ENCODE measurements at places on chromosomes 1 and 21.

- DNase-seq: no peak
Observed at GRCh38 chr1:61162520-61163258, 80.3 kb downstream of the NFIA start.

DNA sequence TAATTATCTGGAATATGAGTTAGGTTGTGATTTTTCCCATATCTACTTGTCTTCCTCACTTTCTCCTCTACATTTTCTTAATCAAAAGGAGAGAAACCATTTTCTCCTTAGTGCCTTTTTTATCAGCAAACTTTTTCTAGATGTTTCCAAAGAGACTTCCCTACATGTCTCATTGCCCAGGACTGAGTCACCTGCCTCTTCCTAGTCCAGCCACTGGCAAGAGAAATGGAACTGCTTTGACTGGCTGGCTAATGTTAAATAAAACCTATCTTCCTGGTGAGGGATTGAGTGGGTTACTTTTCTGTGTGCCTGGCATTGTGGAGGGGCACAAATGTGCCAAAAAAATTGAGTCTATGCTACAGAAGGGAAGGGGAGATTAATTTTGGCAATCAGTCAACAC is 52.1 kb upstream of the CD5L start:
- no peak for DNase-seq

GRCh38 chr1:241985787-241986186 is 13.1 kb downstream of the MAP1LC3C start:
- no peak for DNase-seq

- DNase-seq: no peak
Observed at GRCh38 chr1:225209153-225209552, 218.7 kb downstream of the LBR start.

GRCh38 chr1:201444792-201445191 is 23.3 kb upstream of the TNNI1 start:
- no peak for DNase-seq

DNA sequence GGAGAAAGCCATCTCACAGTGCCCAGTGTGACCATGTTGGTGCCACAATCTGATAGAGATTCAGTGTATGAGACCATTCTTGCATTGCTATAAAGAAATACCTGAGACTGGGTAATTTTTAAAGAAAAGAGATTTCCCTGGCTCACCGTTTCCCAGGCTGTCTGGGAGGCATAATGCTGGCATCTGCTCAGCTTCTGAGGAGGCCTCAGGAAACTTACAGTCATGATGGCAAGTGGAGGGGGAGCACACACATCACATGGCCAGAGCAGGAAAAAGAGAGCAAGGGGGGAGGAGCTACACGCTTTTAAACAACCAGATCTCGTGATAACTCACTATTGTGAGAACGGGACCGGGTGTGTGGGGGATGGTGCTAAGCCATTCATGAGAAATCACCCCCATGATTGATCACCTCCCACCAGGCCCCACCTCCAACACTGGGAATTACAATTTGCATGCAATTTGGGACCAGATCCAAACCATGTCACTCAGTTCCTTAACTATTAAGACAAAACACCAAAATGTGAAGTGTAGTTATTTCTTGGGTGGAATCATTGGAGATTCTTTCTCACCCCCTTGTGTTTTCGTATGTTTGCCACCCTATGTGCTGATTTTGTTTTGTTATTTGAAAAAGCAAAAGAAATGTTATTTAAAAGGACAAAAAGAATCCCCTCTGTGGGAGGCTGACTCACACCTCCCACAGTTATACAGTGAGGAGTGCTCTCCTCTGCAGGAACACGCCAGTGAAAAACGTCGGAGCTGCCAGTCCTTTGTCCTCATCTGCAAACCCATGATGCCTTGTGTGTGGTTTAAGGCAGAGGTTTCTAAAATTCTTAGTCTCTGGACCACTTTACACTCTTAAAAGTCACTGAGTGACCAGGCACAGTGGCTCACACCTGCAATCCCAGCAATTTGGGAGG is 46.9 kb upstream of the IFNLR1 start:
- no peak for DNase-seq

DNA sequence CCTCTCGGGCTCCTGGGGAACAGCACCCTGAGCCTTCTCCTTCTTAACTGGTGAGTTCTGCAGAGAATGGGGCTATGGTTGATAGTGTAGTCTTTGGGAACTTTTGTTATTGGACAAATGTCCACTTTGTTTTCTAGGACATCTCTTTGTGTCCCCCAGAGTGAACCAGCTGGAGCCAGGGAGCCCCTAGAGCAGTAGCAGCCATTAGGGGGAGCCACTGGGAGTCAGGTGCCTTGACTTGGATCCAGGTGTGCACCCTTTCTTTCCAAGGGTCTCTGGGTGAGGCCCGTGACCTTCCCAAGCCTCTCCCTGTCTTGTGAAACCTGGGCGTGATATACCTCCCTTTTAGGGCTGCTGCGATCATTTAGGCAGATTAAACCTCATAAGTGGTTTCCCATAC is 36.9 kb downstream of the ABCG1 start:
- DNase-seq: no peak

DNA sequence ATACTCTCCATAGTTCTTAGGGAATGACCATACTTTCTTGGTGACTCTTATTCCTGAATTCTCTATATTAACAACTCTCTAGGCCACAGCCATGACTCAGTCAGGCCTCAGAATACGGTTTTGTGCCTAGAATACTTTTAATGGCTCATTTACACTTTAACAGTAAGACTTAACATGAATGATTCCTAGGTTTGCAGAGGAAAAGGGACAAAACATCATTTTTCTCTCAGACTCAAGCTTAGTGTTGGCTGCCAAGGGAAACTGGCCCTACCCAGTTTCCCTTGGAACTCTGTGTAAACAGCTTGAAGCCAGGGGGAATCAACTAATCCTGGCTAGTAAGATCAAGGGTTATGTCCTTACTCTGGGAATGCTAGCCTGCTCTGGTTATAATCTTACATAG is 164.9 kb upstream of the PKN2 start:
- DNase-seq: no peak

GRCh38 chr21:44653656-44654575 is 543 bp downstream of the KRTAP12-4 start:
- no peak for DNase-seq

- no peak for DNase-seq
Observed at GRCh38 chr1:228039986-228040385, 33.2 kb downstream of the WNT3A start.

DNA sequence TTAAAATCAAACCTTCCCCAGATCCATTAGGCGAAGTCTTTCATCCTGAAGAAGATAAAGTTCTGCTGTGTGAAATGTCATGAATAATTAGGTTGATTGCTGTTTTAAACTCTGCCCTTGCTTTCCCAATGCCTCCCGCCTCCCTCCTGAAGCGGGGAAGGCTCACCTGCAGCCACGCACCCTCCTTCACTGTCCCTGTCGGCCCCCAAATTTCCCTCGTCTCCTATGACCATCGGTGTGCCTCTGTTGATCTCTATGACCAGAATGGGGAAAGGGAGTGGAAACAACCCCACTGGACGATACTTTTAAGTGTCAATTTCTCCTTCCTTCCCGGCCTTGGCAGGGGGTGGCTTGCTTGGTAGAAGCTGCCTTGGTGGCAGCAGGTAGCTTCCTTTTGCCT is 35.1 kb downstream of the LHX4 start:
- DNase-seq: no peak

DNA sequence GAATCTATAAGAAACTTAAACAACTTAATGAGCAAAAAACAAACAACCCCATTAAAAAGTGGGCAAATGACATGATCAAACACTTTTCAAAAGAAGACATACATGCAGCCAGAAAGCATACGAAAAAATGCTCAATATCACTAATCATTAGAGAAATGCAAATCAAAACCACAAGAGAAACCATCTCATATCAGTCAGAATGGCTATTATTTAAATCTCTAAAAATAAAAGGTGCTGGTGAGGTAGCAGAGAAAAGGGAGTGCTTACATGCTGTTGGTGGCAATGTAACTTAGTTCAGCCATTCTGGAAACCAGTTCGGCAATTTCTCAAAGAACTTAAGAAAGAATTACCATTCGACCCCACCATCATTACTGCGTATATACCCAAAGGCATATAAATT is 147.7 kb downstream of the FAF1 start:
- DNase-seq: no peak

DNA sequence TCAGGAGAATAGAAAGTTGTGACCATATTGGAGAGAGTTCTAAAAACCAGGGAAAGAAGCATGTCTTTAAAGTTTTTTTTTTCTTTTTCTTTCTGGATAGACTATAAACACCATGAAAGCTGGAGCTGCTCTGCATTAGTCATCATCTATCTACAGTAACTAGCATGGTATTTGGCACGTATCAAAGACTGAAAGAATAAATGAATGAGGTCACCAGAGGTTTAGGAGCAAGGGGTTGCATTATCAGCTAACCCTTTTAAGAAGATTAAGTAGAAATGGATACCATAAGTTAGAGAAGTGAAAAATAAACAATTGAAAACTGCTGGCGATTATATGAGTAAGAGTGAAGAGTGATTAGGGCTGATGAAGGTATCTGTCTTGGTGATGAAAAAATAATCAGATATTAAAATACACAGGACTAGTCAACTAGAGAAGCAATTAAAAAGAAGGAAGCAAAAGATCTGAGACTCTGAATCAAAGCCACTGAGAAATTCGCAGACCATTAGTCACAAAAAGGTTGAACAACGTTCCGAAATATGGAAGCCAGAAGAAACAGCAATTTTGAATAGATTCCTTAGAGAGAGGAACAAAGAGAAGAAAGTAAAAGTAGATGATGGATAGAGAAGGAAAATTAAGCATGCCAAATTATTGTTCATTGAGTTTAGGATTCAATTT is 536.4 kb downstream of the DPYD start:
- DNase-seq: no peak

- no peak for DNase-seq
Observed at GRCh38 chr1:207833381-207833780, 77.5 kb downstream of the CD34 start.

- no peak for DNase-seq
Observed at GRCh38 chr1:78355656-78356055, 135.1 kb upstream of the PTGFR start.

- peak; percentile 32 for DNase-seq
Observed at GRCh38 chr1:246724016-246724730, at the start of gene SCCPDH. SCCPDH (plus strand) TSS chr1:246724409; CDS start chr1:246724423, 14 bp downstream.

- DNase-seq: no peak
Observed at GRCh38 chr1:215079456-215079855, 3.1 kb upstream of the KCNK2 start.

GRCh38 chr1:14535619-14536355 is 62.7 kb upstream of the KAZN start:
- no peak for DNase-seq

DNA sequence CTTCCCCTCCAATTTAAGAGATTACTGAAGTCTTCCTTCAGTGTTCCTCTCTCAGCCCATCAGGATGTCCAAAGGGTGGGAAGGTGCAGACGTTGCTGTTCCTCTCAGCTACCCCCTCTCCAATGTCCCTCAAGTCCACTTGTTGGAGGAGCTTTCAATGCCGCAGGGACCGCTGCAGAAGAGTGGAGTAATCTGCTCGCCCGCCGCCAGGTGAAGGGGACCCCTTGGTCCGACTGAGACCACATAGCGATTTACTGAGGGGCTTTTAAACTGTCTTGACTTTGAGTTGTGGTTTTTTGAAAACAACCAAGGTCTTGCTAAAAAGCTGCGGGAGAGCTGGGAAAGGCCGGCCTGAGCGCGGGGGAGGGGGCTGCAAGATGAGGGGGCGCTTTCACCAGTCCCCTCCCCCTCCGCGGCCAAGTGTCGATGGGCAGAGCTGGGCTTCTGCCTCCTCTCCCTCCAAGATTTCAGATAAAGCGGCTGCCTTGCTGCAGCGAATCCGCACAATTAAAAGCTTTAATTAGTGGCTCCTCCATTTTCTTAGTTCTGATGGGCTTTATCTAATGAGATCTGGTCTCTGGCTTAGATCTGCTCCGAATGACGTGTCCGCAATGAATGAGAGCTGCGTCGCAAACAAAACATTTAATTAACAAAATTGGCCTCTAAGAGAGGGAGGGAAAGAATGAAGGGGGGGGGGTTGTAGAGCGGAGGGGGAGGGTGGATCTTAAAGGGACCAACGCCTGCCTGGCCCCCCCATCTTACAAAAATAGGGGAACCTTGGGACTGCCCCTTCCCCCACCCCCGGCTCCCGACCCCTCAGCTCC is 5.9 kb downstream of the LMO4 start:
- DNase-seq: no peak

GRCh38 chr21:28473530-28474220 is 519.0 kb downstream of the LTN1 start:
- no peak for DNase-seq

- no peak for DNase-seq
Observed at GRCh38 chr1:44050261-44050660, 19.0 kb upstream of the SLC6A9 start.

- DNase-seq: no peak
Observed at GRCh38 chr1:110504226-110504625, 14.7 kb downstream of the KCNA10 start.

DNA sequence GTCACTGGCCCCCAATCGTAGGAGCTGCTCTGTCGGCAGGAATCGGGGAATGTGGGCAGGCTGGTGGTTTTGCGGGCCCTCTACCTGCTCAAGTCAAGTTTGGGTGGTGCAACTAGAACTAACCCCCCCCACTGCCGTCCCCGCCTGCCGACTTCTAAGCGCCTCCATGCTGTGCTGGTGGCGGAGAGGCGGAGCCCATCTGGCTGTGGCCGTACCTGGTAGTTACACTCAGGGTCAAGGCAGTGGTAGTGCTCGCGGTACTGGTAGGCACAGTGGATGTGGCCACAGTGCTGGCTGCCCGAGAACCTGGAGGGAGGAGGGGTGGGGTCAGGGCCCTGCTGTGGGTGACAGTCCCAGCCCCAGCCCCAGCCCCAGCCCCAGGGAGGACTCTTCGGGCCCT is 140.0 kb downstream of the CASZ1 start:
- no peak for DNase-seq

DNA sequence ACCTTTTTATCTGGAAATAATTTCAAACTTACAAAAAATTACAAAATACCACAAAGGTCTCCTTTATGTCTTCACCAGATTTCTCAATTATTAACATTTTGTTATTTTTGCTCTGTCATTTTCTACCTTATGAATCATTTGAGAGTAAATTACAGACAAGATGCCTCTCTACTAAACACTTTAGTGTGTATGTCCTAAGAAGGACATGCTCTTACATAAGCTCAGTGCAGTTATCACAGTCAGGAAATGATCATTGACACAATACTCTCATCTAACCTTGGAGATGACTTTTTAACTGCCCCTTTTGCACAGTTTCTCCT is 378.9 kb upstream of the RUNX1 start:
- no peak for DNase-seq

DNA sequence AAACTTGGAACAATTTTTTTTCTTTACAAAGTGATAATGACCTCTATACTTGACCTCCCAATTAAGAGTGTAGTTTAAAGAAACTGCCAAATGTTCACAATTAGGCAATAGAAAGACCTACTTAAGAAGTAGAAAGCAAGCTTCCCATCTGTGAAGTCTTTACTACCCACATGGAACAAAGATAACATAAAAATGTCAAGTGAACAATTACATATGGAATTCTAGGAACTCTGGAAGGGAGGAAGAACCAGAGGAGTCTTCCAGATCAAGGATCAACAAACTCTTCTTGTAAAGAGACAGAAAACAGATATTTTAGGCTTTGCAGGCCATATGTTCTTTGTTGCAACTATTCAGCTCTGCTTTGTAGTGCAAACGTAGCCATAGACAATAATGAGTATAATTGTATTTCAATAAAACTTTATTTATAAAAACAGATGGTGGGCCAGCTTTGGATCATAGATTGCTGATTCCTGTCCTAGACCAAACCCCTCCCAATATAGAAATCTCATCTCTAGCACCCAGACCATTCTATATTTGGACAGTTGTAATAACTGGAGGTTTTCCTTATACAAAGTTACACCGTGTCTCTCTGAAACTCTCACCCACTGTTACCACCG is 68.4 kb upstream of the MAGI3 start:
- no peak for DNase-seq

- DNase-seq: no peak
Observed at GRCh38 chr1:232018231-232019025, 391.8 kb downstream of the DISC1 start.
